ENCODE measurements at places on chromosomes 13 and 19.

- DNase-seq: no peak
These were observed 6.5 kb downstream of the SLC44A2 start for GRCh38 chr19:10631874-10632273.

GRCh38 chr13:40120781-40121180 is 465.3 kb downstream of the COG6 start:
- DNase-seq: peak; percentile 43

DNA sequence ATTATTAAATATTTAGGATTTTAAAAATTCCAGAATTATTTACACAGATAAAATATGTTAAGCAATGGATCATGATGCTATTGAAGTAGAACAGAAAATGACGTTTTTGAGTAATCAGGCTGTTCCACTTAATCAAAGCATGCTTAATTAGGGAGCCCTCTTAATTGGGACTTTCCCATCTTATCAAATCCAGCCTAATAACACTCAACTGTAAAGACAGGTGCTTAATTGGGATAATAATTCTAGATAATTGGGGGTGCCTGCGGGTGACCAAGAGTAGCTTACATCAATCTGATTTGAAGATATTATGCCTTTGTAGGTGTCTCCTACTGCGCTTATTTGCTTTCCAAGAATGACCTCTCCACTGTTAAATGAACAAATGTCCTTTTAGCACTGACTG is 742.2 kb upstream of the SLITRK6 start:
- no peak for DNase-seq

DNA sequence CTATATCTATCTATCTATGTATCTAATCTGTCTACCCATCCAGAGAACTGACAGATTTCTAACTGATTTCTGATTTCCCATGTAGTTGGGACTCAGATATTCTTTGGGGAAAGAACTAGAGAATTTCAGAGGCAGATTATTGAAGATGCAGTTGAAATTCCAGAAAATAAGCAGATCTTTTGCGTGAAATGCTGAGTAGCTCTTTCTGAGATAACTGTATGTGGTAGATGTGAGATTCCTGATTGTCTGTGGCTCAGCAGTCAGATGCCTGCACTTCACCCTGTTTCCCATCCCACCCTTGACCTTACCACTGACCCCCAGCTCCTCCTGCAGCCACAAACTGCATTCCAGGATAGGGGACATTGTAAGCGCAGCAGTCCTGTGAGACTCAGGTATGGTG is 61.5 kb downstream of the DGKH start:
- no peak for DNase-seq

- no peak for DNase-seq
These were observed 9.1 kb downstream of the SSBP4 start for GRCh38 chr19:18428173-18428786.
